ENCODE measurements at places on chromosomes 2 and 18. TPM values are rescaled to one million over a fixed set of nuclear protein-coding genes. Genes with fewer than 3 reads are reported as not detected.

GRCh38 chr2:69601179-69601612 is 42.3 kb downstream of the AAK1 start:
- DNase-seq = no peak

DNA sequence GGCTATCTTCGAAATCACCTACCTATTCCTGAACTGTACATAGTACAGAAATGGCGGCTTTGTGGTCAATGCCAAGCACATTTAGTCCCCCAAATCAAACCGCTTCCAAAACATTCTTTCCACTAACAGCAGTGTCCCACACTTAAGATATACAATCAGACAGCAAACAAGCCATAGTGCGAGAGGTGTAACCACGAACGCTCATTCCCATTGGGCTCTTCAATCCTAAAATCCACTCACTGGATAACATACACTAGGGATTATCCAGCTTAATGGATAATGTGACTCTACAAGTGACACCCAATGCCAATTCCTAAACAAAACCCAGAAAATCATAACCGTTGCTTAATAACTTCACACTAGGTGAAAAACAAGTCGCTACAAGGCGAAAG is 2.0 kb downstream of the XPO1 start:
- DNase-seq = no peak

Gene ABCG8
- not detected for total RNA-seq

Gene MYO5B
- 114 TPM for total RNA-seq

GRCh38 chr2:219119422-219120043 is 41.1 kb downstream of the NHEJ1 start:
- no peak for DNase-seq

GRCh38 chr2:10236571-10237391 is 65.9 kb upstream of the HPCAL1 start:
- DNase-seq = no peak

Gene NEU2
- total RNA-seq = not detected

Gene DNAH7
- 2.1 TPM for total RNA-seq

DNA sequence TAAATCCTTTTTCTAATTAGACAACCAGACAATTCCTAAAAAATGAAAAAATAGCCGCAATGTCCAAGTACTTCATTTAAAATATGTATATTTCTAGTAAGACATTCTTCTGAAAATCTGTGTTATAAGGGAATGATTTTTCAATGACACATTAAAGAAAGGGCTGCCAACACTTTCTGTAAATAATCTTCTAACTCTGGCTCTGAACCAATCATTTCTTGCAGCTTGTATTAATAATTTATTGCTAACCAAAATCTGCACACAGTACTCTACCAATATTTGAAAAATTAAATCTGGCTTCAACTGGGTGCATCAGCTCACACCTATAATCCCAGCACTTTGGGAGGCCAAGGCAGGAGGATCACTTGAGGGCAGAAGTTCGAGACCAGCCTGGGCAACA is 8.3 kb downstream of the NFU1 start:
- no peak for DNase-seq

Gene SLC9A4
- 3.2 TPM for total RNA-seq

Gene SLC4A1AP
- total RNA-seq = 26.4 TPM

GRCh38 chr2:148177559-148177958 is 156.7 kb downstream of the MBD5 start:
- no peak for DNase-seq

GRCh38 chr18:76859474-76860339 is 37.4 kb downstream of the ZNF236 start:
- no peak for DNase-seq

Gene FOXI3
- 0.21 TPM for total RNA-seq

Gene GPR155
- 1.7 TPM for total RNA-seq

DNA sequence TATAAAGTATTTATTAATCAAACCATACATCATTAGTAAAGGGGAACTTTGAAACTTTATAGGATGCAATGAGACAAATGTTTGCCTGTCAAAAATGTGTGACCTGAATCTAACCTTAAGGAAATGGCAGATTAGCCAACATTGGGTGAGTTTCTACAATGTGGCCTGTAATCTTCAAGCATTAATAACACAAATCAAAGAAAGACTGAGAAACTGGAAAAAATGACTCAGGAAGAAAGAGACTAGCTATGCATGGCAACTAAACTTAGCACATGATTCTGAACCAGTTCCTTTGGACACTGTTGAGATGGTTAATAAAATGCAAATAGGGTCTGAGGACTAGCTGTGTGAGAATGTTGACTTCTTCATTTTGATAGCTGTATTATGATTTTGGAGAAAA is 628.6 kb upstream of the ID2 start:
- no peak for DNase-seq

- DNase-seq = no peak
Measured at GRCh38 chr2:204340511-204340910, 204.8 kb upstream of the PARD3B start.

DNA sequence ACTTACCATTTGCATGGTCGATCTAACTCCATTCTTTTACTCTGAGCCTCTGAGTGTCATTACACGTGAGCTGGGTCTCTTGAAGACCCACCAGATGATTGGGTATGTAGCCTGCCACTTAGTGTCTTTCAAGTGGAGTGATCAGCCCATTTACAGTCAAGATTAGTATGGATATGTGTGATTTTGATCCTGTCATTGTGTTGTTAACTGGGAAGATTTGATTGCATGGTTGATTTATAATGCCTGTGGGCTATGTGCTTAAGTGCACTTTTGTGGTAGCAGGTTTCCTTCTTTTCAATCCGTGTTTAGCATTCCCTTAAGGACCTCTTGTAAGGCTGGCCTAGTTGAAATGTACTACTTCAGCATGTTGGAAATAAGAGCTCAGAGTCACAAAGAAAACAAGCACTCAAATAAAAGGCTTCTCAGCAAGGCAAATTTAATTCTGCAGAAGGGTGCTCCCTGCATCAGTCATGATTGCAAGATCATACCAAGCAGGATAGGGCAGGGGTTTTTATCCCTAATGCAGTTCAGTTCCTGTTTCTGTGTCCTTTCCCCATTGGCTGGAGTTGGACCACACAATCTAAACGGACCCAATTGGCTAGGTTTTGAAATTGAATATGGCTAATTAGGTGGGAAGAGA is 230.7 kb upstream of the SYT4 start:
- DNase-seq = no peak

DNA sequence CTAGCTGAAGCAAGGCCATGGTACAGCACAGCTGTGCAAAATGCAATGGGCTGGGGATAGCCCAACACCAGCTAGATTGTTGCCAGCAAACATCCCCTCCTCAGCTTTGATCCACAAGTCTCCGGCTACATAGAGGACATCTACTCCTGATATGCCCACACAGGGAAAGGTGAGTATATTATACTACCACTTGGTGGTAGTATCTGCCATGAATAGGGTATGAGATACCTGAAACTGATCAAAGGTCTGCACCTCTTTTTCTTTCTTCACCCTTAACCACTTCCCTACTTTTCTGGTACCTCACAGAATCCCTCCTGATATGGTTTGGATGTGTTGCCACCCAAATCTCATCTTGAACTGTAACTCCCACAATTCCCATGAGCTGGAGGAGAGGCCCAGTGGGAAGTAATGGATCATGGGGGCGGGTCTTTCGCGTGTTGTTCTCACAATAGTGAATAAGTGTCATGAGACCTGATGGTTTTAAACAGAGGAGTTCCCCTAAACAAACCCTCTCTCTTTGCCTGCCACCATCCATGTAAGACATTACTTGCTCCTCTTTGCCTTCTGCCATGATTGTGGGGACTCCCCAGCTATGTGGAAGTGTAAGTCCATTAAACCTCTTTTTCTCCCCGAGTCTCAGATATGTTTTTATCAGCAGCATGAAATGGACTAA is 279.6 kb downstream of the TXNL1 start:
- no peak for DNase-seq

Gene ADRA2B
- total RNA-seq = 0.07 TPM

DNA sequence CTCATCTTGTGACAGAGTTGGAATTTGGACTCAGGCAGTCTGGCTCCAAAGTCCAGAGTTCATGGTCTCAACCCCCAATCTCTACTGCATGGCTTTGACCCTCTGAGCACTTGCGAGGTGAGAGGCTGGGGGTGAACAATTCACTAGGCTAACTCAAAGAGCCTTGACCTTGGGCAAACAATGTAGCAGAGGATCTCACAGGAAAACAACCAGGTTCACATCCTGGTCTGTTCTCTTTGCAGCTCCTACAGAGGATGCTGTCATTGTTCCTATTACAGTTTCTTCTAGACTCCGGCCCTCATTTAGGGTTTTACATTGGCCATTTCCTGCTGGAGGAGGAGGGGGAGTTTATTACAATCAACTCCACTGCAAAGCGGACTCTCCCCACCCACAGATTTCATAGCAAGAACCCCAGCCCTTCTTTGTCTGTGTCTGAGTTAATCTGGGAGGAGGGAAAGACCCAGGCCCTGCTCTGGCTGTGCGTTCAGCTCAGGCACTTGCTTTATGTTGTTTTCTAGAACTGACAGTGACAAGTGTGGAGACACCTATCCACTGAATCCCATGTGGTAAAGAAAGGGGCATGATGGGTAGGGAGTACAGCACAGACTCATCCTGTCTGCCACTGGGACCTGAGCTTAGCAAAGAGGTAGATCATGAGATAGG is 101.6 kb downstream of the LBH start:
- DNase-seq = no peak

Gene ACAA2
- total RNA-seq = 68.0 TPM

Gene ADNP2
- 28.1 TPM for total RNA-seq

GRCh38 chr2:167480986-167481309 is 592.7 kb downstream of the XIRP2 start:
- no peak for DNase-seq

DNA sequence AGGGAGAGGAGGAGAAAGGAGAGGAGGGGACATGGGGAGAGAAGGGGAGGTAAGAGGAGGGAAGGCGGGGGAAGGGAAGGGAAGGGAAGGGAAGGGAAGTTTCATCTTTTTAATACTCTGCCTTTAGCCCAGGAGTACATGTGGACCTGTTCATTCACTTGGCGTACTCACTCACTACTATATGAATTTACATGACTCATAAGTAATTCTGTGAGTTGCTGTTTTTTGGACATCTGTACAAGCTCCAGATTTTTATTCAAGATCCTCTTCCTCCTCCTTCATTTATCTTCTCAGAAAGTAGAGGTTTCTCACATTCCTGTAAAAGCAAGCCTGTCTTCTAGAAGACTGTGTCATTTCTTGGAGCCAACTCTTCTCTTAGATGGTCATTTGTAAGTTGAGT is 84.6 kb downstream of the RDH14 start:
- DNase-seq = no peak

DNA sequence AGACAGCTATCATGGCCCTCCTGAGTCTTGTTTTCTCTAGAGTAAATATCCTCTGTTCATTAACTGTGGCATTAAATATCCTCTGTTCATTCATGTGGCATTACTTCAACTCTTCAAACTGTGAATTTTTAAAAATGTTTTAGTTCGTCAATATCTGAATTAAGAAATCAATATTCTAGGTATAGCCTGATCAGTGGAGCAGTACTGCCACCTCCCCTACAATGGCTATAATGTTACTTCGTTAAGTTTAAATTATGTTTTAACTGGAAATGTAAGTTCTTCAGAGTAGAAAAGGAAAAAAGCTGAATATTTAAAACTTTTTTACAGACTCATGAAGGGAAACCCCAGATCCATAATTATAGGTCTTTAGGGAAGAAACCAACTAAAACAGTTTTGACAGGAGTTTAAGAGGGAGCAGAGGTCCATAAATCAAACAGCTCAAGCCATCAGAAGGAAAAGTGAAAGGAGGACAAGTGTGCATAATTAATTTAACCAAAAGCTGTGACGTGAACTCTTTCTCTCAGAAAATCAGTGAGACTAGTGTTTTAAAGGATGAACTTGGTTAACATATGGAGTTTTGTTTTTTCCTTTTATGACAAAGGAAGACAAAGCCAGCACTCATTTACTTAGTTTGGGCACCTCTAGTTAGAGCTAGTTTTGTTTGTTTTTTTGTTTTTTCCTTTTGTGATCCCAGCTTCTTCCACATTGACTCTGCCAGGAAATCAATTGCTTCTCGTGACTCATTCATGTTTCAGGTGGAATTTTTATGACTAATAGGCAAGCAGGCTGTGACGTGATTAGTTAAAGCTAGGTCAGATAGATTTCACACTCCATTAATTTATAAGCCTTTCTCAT is 44.9 kb downstream of the RBBP8 start:
- DNase-seq = peak; percentile 91

Gene CROCC2
- total RNA-seq = not detected

Gene LYG2
- not detected for total RNA-seq

Gene VPS54
- total RNA-seq = 15.9 TPM

Gene GYPC
- total RNA-seq = 137 TPM

Gene SMYD1
- total RNA-seq = not detected

Gene KIF1A
- total RNA-seq = 203 TPM

Gene GCG
- not detected for total RNA-seq

- no peak for DNase-seq
Measured at GRCh38 chr2:170147576-170147975, 30.4 kb upstream of the MYO3B start.

Gene MPP4
- not detected for total RNA-seq

DNA sequence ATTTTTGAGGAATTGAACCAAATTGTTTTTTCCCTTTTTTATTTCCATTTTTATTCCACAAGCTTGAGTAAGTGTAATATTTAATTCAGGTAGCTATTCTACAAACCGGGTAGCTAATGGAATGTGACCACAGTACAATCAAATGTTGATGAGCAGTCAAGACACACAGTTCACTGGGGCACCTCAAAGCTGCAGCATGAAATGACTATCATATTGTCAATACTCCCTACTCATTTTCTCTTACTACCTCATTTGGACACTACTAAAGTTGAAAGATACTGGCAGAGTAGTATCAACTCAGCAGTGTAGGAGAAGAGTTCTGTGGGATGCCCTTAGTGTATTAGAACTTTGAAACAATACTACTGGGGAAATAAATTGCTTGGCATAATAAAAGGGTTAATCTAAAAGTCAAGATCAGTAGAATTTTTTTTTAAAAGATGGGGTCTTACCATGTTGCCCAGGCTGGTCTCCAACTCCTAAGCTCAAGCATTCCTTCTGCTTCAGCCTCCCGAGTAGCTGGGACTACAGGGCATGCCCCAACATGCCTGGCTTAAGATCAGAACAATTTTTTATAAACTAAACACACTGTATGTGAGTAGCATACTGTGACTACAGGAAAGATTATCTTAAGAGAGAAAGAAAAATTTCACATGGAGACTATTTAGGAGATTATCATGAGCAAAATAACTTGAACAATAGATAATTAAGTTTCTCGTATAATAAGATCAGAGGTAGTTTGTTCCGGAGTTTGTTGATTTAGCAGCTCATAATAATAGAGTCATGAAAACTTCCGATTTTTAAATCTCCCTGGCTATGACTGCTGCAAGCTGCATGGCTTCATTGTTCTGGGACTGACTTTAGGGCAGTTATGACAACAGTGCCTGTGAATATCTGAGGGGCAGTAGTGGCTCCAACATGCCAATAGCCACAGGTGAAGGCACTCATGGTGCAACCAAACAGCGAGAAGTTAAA is 43.7 kb downstream of the MYO3B start:
- no peak for DNase-seq

GRCh38 chr2:232363784-232364615 is 14.6 kb upstream of the ALPP start:
- no peak for DNase-seq

Data from kidney epithelial cell (primary cell).